ENCODE measurements at places on chromosomes 7 and 10. TPM values are rescaled to one million over a fixed set of nuclear protein-coding genes. Genes with fewer than 3 reads are reported as not detected.

The CREM gene
- 40.9 TPM for polyA plus RNA-seq

The LFNG gene
- 2.3 TPM for polyA plus RNA-seq

The SEC23IP gene
- polyA plus RNA-seq, result 11.5 TPM

The SPDYE16 gene
- 0.15 TPM for polyA plus RNA-seq

The NUTM2D gene
- polyA plus RNA-seq, result 4.6 TPM

The GRM3 gene
- polyA plus RNA-seq, result not detected

The PLEKHS1 gene
- not detected for polyA plus RNA-seq
